ENCODE measurements at places on chromosomes 13 and 19.

DNA sequence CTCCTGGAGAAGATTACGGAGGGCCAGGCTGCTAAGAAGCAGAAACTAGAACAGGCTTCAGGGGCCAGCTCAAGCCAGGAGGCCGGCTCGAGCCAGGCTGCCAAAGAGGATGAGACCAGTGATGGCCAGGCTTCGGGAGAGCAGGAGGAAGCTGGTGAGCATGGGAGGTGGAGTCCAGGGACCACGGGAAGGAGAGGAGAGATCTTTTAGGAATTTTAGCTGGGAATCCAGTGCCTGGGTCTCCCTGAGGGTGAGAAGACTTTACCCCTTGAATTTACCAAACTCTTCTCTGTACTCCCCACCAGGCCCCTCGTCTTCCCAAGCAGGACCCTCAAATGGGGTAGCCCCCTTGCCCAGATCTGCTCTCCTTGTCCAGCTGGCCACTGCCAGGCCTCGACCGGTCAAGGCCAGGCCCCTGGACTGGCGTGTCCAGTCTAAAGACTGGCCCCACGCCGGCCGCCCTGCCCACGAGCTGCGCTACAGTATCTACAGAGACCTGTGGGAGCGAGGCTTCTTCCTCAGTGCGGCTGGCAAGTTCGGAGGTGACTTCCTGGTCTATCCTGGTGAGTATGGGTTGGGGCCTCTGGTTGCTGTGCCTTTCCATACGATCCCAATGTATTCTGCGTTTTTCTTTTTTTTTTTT is 824 bp downstream of the TSEN34 start:
- no peak for DNase-seq

DNA sequence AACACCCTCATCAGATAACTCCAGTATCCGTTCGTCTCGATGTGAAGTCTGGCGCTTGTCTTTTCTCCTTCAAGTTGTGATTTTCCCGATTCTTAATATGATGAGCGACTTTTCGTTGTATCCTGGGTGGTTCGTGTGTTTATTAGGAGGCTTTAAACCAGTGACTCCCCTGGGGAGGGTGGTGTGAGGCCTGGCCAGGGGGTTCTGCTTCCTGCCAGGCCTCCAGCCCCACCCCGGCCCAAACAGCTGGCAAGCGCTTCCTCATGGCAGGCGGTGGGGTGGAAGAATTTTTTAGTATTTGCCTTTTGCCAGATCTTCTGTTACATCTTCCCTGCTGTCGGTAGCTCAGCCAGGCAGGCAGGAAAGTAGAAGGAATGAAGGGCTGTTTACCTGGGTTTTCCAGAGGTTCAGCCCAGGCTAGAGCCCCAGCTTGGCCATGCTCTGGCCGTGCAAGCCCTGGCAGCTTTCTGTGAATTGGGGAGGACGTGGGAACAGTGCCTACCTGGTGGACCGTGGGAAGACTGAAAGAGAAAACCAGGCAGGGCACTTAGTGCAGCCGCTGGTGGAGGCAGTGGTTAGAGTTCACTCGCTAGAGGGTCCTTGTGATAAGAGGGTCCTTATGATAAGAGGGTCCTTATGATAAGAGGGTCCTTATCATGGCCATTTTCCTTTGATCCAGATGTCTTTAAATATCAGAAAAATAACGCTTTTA is 37.7 kb upstream of the DCUN1D2 start:
- DNase-seq: no peak

DNA sequence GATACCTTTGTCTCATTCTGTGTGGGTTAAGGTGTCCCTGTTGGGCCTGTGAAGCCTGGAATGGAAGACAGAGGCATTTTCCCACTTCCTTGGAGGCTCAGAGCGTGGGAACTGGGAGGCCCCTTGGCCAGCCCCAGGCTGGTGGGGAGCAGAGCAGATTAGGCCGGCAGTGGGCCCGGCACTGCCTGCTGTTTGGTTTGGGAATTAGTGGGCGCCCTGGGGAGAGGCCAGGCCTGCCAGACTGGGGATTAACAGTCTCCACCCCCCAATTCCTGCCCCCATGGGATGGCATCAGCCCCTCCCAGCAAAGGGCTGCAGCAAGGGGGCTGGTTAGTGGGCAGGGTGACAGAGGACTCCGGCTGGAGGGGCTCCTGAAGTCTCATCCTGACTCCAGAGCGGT is 3.1 kb upstream of the BEST2 start:
- no peak for DNase-seq

GRCh38 chr19:47682939-47683338 is 30.3 kb upstream of the EHD2 start:
- DNase-seq: no peak
